ENCODE measurements at places on chromosomes 5 and 9. TPM values are rescaled to one million over a fixed set of nuclear protein-coding genes. Genes with fewer than 3 reads are reported as not detected.

The ITK gene
- 0.43 TPM for total RNA-seq

The MAMDC2 gene
- total RNA-seq, result 0.34 TPM

The TXNDC8 gene
- total RNA-seq, result not detected

The ANKRD33B gene
- total RNA-seq, result 8.0 TPM

The S100Z gene
- total RNA-seq, result not detected

The OR1J2 gene
- total RNA-seq, result not detected

The HAND1 gene
- total RNA-seq, result 0.34 TPM

The MYOZ3 gene
- total RNA-seq, result 0.18 TPM

The CARTPT gene
- not detected for total RNA-seq

The CTXN3 gene
- not detected for total RNA-seq

The GLDC gene
- total RNA-seq, result 14.9 TPM

The ST8SIA4 gene
- total RNA-seq, result 0.45 TPM

The PCDHA7 gene
- total RNA-seq, result 0.07 TPM

The PTPRD gene
- 0.59 TPM for total RNA-seq

The FLT4 gene
- total RNA-seq, result 3.0 TPM

The BTNL8 gene
- not detected for total RNA-seq

The BTNL3 gene
- not detected for total RNA-seq

The FAM78A gene
- total RNA-seq, result 0.44 TPM

The IRX1 gene
- not detected for total RNA-seq

The IGFBPL1 gene
- 2.5 TPM for total RNA-seq

The CLIC3 gene
- total RNA-seq, result 6.7 TPM

The RETREG1 gene
- 3.2 TPM for total RNA-seq

The CYLC2 gene
- not detected for total RNA-seq

Data from A549 treated with dexamethasone at 1 μM for 4 hours (cell line).